ENCODE measurements at places on chromosomes 16 and 17. TPM values are rescaled to one million over a fixed set of nuclear protein-coding genes. Genes with fewer than 3 reads are reported as not detected.
A peak's percentile ranks its signal among the peaks of the same experiment; 100 is the strongest.

Gene HOXB3
- total RNA-seq, result 30.3 TPM

Gene P2RX5
- 0.83 TPM for total RNA-seq

Gene KRT36
- total RNA-seq, result not detected

DNA sequence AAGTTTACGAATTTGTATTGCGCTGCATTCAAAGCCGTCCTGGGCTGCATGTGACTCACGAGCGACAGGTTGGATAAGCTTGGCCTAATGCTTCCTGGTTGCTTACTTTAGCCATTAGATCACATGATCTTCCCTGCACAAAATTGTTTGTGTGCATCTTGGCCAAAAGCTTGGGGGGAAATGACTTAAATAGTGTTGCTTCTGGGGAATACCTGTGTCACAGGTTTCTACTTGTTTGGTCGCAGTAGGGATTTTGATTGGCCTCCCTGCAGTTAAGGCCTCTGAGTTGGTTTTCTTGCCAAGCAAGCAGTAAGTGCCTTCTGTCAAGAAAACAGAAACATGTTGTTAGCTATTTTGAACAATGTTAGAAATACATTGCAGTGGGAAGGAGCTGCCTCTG lies 39.6 kb upstream of the DUSP14 start:
- no peak for DNase-seq
- peaks cover 44% of the 10 kb centered on the region for H3K36me3 ChIP-seq
- no peaks in the 10 kb centered on the region for H3K27me3 ChIP-seq
- no peak overlapping the region for H3K4me3 ChIP-seq
- peaks cover 9% of the 10 kb centered on the region for H3K4me1 ChIP-seq

- no peak overlapping the region for H3K4me3 ChIP-seq
- no peaks in the 10 kb centered on the region for H3K36me3 ChIP-seq
- no peaks in the 10 kb centered on the region for H3K4me1 ChIP-seq
- peak overlapping the region; percentile 34 for H3K27ac ChIP-seq
- no peaks in the 10 kb centered on the region for H3K27me3 ChIP-seq
Observed at GRCh38 chr17:42526031-42526444, 10.0 kb upstream of the NAGLU start.

Gene SLX1B
- 10.3 TPM for total RNA-seq

DNA sequence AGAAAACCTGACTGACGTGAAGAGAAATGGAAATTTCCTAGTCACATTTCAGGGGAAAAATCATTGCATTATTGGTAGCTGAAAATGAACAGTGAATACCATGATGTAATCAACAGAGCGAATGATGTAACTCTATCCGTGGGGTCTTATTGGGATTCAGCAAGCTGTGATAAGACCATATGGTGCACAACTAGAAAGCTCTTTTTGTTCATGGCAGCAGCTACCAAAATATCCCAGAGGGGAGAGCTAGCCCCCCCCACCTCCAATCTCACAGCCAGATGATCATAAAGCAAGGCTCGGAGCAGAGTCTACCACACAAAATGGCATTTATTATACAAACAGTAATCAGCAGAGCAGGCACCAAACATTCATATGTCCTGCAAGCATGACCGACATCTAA lies 22.2 kb upstream of the DNAH17 start:
- peaks cover 30% of the 10 kb centered on the region for H3K4me1 ChIP-seq
- no peaks in the 10 kb centered on the region for H3K36me3 ChIP-seq
- no peaks in the 10 kb centered on the region for H3K27me3 ChIP-seq
- no peak overlapping the region for H3K4me3 ChIP-seq
- H3K27ac ChIP-seq, result no peak overlapping the region
- no peak for DNase-seq

Gene ADAMTS18
- not detected for total RNA-seq

DNA sequence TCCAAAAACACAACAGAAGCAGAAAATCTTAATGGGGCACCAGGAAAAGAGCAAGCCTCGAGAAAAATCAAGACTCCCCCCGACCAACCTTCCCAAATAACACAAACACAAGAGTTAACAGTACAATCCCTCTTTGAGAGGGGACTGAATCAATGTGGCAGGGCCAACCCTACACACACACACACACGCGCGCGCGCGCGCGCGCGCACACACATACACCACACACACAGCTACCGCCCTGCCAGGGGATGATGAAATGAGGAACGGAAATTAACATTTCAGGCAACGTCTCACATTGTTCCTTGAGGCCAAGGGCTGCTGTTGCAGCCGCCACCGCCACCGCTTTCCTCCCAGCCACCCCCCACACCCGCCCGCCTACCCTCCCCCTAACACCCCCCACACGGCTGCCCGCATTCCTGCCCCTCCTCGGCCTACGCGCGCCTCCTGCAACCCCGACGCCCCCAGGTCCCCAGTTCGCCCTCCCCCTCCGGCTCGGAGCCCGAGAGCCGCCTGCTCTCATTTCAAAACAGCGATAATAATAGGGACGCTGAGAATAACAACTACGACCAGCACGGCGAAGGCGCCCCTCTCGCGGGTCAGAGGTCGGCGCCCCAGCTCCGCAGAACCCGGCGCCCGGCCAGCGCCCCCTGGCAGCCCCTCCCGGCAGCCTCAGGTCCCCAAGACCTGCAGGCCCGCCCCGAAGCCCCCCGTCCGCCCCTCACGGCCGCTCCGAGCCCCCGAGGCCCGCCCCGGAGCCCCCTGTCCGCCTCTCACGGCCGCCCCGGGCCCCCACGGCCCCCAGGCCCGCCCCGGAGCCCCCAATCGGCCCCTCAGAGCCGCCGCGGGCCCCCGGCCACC lies 1.1 kb downstream of the ANKRD11 start:
- H3K27ac ChIP-seq, result peak overlapping the region; percentile 95
- DNase-seq, result peak; percentile 95
- peak overlapping the region; percentile 89 for H3K4me3 ChIP-seq
- no peaks in the 10 kb centered on the region for H3K27me3 ChIP-seq
- no peaks in the 10 kb centered on the region for H3K4me1 ChIP-seq
- no peaks in the 10 kb centered on the region for H3K36me3 ChIP-seq

Gene HAPSTR1
- total RNA-seq, result 47.6 TPM

DNA sequence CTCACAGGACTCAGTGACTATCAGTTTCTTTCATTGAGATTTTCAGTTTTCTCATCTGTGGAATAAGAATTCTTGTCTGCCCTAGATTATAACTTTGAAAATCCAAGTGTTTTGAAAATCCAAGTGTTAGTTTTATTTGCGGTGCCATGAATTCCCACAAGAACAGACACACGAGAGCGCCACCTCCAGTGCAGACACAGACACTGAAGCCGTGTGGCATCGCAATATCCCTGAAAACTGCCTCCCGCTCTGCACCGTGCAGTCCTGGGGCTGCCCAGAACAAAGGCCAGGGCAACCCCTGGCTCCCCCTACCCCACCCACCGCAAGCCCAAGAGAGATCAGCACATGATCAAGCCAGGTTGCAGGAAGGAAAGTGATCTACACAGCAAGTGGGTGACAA lies 229.5 kb upstream of the ASIC2 start:
- H3K4me3 ChIP-seq, result no peak overlapping the region
- H3K4me1 ChIP-seq, result no peaks in the 10 kb centered on the region
- no peak overlapping the region for H3K27ac ChIP-seq
- no peaks in the 10 kb centered on the region for H3K36me3 ChIP-seq

GRCh38 chr16:81651758-81652718 lies 127.1 kb upstream of the PLCG2 start:
- DNase-seq, result no peak
- H3K27ac ChIP-seq, result peak overlapping the region; percentile 90
- H3K36me3 ChIP-seq, result no peaks in the 10 kb centered on the region
- peaks cover 76% of the 10 kb centered on the region for H3K4me1 ChIP-seq
- H3K27me3 ChIP-seq, result no peaks in the 10 kb centered on the region
- H3K4me3 ChIP-seq, result peak overlapping the region; percentile 24

Gene TBC1D3B
- total RNA-seq, result 5.0 TPM

GRCh38 chr17:16926061-16926511 lies 45.8 kb downstream of the TNFRSF13B start:
- H3K27ac ChIP-seq, result no peak overlapping the region
- peak; percentile 40 for DNase-seq
- no peak overlapping the region for H3K4me3 ChIP-seq
- no peaks in the 10 kb centered on the region for H3K36me3 ChIP-seq
- no peaks in the 10 kb centered on the region for H3K27me3 ChIP-seq

- DNase-seq, result no peak
- peaks cover 16% of the 10 kb centered on the region for H3K36me3 ChIP-seq
- no peaks in the 10 kb centered on the region for H3K27me3 ChIP-seq
- peaks cover 6% of the 10 kb centered on the region for H3K4me1 ChIP-seq
- no peak overlapping the region for H3K27ac ChIP-seq
Observed at GRCh38 chr16:23497543-23497868, 12.8 kb downstream of the GGA2 start.

GRCh38 chr17:9356488-9356911 lies 219.1 kb downstream of the STX8 start:
- no peaks in the 10 kb centered on the region for H3K27me3 ChIP-seq
- DNase-seq, result peak; percentile 65
- H3K4me3 ChIP-seq, result no peak overlapping the region
- H3K36me3 ChIP-seq, result no peaks in the 10 kb centered on the region
- no peaks in the 10 kb centered on the region for H3K4me1 ChIP-seq

Gene NAE1
- total RNA-seq, result 34.6 TPM

GRCh38 chr16:6636457-6636856 lies 696.2 kb upstream of the RBFOX1 start:
- H3K27me3 ChIP-seq, result no peaks in the 10 kb centered on the region
- H3K36me3 ChIP-seq, result no peaks in the 10 kb centered on the region
- no peak overlapping the region for H3K27ac ChIP-seq
- no peak overlapping the region for H3K4me3 ChIP-seq
- DNase-seq, result no peak

Gene KCNAB3
- not detected for total RNA-seq

- peak overlapping the region; percentile 99 for H3K27ac ChIP-seq
- peak; percentile 76 for DNase-seq
- peak overlapping the region; percentile 99 for H3K4me3 ChIP-seq
- peaks cover 15% of the 10 kb centered on the region for H3K36me3 ChIP-seq
Observed at GRCh38 chr17:81870131-81870980, 781 bp downstream of the ARHGDIA start.

DNA sequence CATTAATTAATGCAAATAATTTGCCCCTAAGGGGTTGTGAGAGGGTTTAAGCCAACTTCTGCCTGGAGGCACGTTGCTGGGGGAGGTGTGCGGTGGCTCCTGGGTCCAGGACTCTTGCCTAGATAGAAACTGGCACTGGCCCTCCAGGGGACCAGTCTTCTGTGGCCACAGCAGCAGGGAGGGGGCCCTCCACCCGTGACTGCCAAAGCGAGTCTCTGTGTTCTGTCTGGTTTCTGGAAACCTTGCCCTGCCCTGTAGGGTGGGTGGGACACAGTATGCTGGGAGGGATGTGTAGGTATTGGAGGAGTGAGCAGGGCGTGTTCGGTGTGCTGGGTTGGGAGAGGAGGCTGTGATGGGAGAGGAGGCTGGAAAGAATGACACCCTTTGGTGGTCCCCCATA lies 78.8 kb downstream of the TBC1D16 start:
- peaks cover 12% of the 10 kb centered on the region for H3K4me1 ChIP-seq
- no peaks in the 10 kb centered on the region for H3K36me3 ChIP-seq
- no peak overlapping the region for H3K4me3 ChIP-seq
- DNase-seq, result peak; percentile 46
- no peaks in the 10 kb centered on the region for H3K27me3 ChIP-seq

GRCh38 chr16:5605404-5605803 lies 507.8 kb upstream of the EEF2KMT start:
- no peaks in the 10 kb centered on the region for H3K27me3 ChIP-seq
- no peaks in the 10 kb centered on the region for H3K4me1 ChIP-seq
- H3K36me3 ChIP-seq, result no peaks in the 10 kb centered on the region
- DNase-seq, result no peak
- H3K27ac ChIP-seq, result no peak overlapping the region

DNA sequence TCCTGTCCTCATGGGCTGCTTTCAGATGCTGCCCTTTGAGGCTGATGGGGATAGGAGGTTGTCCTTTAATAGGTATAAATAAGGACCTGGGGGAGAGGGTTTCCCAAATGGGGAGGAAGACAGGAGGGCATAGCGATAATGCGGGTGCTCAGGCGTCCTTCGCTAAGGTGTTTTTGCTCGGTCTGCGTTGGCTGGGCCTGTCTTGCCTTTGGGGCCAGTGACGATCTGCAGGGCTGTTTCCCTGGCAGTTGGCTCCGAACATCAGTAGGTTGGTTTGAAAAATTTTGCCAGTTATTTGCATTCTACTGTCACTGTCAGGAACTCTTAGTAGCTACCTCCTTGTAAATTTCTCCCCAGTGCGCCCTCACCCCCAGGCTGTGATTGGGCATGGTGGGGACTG lies 37.8 kb upstream of the CDC42EP4 start:
- H3K27me3 ChIP-seq, result no peaks in the 10 kb centered on the region
- H3K4me3 ChIP-seq, result no peak overlapping the region
- peak overlapping the region; percentile 96 for H3K27ac ChIP-seq
- peaks cover 45% of the 10 kb centered on the region for H3K4me1 ChIP-seq

- no peak overlapping the region for H3K4me3 ChIP-seq
- DNase-seq, result no peak
- H3K36me3 ChIP-seq, result peaks cover 36% of the 10 kb centered on the region
- H3K27me3 ChIP-seq, result no peaks in the 10 kb centered on the region
- no peak overlapping the region for H3K27ac ChIP-seq
Observed at GRCh38 chr16:3780570-3780969, 63.2 kb upstream of the TRAP1 start.
